CD4-positive, alpha-beta T cell treated with Interleukin-10 for 1 hour (primary cell): ENCODE measurements at places on chromosomes 5 and 9.

DNA sequence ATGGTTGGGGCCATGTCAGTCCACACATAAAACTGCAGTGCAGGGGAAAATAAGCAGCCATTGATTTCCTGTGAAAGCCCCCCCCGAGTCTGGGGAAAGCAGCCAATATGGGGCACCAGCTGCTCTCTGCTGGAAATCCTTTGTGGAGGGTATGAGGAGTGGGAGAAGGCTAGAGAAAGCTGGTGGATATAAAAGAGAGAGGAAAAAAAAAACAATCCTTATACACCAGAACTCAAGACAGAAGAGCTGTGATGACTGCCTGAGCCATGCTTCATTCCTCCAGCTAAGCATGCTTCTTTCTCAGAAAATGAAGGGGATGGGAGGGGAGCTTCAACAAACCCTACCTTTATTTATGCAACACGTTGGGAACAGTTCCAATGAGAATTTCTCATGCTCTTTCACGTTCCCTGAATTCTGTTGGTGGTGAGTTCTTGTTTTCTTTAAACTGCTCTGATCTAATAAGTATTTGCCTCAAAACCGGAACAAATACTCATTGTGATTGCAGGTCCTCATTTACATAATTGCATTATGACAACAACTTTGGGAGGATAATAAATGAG, 688.0 kb upstream of the SEMA6A start:
- DNase-seq = no peak

GRCh38 chr5:121350181-121350930, 501.3 kb upstream of the FTMT start:
- no peak for DNase-seq

GRCh38 chr5:149284501-149284900, 12.8 kb downstream of the AFAP1L1 start:
- no peak for DNase-seq

DNA sequence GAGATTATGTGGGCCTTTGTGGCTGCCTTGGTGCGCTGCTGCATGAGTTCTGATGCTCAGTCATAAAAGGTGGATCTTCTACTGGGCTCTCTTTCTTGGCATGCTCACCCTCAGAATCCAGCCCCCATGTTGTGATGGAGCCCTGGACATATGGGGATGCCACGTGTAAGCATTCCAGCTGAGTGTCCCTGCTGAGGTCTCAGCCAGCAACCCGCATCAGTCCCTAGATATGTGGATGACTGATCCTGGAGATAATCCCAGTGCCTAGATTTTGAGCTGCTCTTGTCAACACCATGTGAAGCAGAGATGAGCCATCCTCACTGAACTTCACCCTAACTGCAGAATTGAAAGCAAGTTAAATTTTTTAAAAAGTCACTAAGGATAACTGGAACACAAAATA, 390.1 kb downstream of the DMRT2 start:
- no peak for DNase-seq

GRCh38 chr9:35108461-35108860, 5.5 kb upstream of the STOML2 start:
- no peak for DNase-seq

GRCh38 chr5:125341436-125341835, 595.0 kb upstream of the ZNF608 start:
- DNase-seq = no peak

DNA sequence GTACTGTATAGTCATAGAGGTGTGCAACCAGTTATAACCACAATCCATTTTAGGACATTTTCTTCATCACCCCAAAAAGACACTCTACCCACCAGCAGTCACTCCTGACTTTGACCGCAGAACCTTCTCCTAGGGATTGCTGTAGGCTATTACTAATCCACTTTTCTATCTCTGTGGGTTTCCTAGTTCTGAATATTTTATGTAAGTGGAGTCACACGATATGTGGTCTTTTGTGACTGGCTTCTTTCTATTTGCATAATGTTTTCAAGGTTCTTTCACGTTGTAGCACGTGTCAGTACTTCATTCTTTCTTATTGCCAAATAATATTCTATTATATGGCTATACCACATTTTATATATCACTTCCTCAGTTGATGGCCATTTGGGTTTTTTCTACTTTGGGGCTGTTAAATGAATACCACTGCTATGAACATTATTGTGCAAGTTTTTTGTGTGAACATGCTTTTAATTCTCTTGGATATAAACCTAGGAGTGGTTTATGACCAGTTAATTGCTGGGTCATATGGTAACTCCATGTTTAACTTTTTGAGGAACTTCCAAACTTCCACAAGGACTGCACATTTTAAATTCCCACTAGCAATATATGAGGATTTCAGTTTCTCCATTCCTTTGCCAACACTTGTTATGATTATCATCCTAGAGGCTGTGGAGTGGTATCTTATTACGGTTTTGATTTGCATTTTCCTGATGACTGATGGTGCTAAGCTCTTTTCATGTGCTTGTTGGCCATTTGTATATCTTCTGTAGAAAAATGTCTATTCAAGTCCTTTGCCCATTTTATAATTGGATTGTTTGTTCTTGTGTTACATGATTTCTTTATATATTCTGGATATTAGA, 37.8 kb downstream of the MRRF start:
- DNase-seq = no peak

DNA sequence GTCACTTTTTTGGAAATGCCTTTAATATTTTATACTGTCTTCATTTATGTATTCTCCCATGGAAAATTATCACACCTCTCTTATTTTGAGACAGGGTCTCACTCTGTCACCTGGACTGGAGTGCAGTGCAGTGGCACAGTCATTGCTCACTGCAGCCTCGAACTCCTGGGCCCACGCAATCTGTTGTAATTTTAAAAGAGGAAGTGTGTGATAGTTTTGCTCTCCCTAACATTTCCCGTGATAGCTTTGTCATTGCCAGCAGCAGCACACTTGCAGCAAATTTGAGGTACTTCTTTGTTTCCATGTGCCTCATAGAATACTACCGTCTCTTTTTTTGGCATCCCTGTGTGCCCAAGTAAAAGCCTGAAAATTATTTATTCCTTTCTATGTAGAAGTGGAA, 103.5 kb downstream of the RNF180 start:
- DNase-seq = no peak

- DNase-seq = no peak
These were observed 5.0 kb downstream of the TNIP1 start for GRCh38 chr5:151075698-151076331.

GRCh38 chr9:100426189-100426529, 784 bp upstream of the MSANTD3 start:
- no peak for DNase-seq

- DNase-seq = no peak
These were observed 4.1 kb upstream of the ASPN start for GRCh38 chr9:92486371-92486770.

DNA sequence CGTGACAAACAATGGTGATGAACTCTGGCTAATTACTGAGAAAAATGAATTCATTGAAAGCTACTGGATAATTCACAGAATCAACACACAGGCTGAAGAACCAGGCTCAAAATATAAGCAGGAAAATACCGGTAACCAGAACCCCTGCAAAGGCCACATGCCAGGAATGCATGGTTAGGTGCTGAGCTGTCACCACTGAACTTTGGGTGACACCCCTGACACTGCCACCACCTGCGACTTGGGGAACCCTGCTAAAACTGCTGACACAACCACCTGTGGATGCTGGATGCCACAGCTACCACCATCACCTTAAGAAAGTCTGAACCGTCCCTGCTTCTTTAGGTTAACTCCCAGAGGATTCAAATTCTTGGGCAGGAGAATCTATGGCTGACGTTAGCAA, 72.0 kb upstream of the NR4A3 start:
- no peak for DNase-seq
